ENCODE measurements at places on chromosomes 6 and 20. TPM values are rescaled to one million over a fixed set of nuclear protein-coding genes. Genes with fewer than 3 reads are reported as not detected.

Gene PHACTR1
- total RNA-seq = 0.77 TPM

Gene BTN1A1
- not detected for total RNA-seq

Gene ARFGEF3
- 1.7 TPM for total RNA-seq

Gene TGM2
- 334 TPM for total RNA-seq

Gene FAM135A
- total RNA-seq = 12.4 TPM

Gene SLC17A9
- 1.9 TPM for total RNA-seq

Gene WFDC2
- not detected for total RNA-seq

Gene LAMP5
- 7.8 TPM for total RNA-seq

Gene RIMS1
- 29.5 TPM for total RNA-seq

Gene PTGIS
- total RNA-seq = under 0.01 TPM

Gene SAMD10
- total RNA-seq = 3.3 TPM

Gene CFAP206
- total RNA-seq = under 0.01 TPM

Gene UFL1
- 27.2 TPM for total RNA-seq

Gene STMND1
- total RNA-seq = not detected

Gene CYP24A1
- not detected for total RNA-seq

Gene IRF4
- not detected for total RNA-seq

Gene MMP24
- 0.11 TPM for total RNA-seq

Gene CNBD2
- 5.1 TPM for total RNA-seq

Gene PPIL6
- 0.43 TPM for total RNA-seq

Gene CLDN20
- total RNA-seq = not detected

Gene BPIFB4
- not detected for total RNA-seq

Gene EPPIN
- not detected for total RNA-seq

Gene SEL1L2
- total RNA-seq = not detected

Gene SPATA25
- total RNA-seq = 1.1 TPM

Gene CLPSL2
- not detected for total RNA-seq

Gene F13A1
- not detected for total RNA-seq

Gene TRIM15
- not detected for total RNA-seq

Gene CRISP3
- not detected for total RNA-seq

Gene HTR1B
- total RNA-seq = 1.5 TPM

Gene MEI4
- total RNA-seq = not detected

Gene UBE2J1
- 70.0 TPM for total RNA-seq

Gene TLDC2
- total RNA-seq = 0.11 TPM

Gene RCAN2
- total RNA-seq = under 0.01 TPM

Gene POLR1C
- 42.1 TPM for total RNA-seq

Gene PLEKHG1
- 19.5 TPM for total RNA-seq

Gene CRISP2
- total RNA-seq = not detected

Gene SYTL3
- total RNA-seq = 0.76 TPM

Gene LY6G6C
- not detected for total RNA-seq

Gene MYLK4
- 0.87 TPM for total RNA-seq

Gene TMX4
- total RNA-seq = 24.2 TPM

Gene EEF1E1
- total RNA-seq = 36.0 TPM

Gene C20orf96
- 2.2 TPM for total RNA-seq

Gene CDC40
- 15.5 TPM for total RNA-seq

Gene TFEB
- 7.8 TPM for total RNA-seq

Gene HLA-DQA2
- total RNA-seq = not detected

Gene SNAP91
- 0.87 TPM for total RNA-seq

Gene POPDC3
- 0.33 TPM for total RNA-seq

Gene FHL5
- not detected for total RNA-seq

Gene BACH2
- total RNA-seq = 2.9 TPM

Gene PTCRA
- not detected for total RNA-seq

Gene SLC22A23
- 53.5 TPM for total RNA-seq

Gene GRM1
- 0.09 TPM for total RNA-seq

Gene FAM209B
- not detected for total RNA-seq

All from dermis lymphatic vessel endothelial cell (primary cell).